ENCODE measurements at places on chromosomes 4 and X.

- no peak for DNase-seq
Observed at GRCh38 chr4:70930530-70931256, 28.5 kb downstream of the MOB1B start.

GRCh38 chrX:105098201-105098600 is 122.3 kb downstream of the TEX13A start:
- no peak for DNase-seq

DNA sequence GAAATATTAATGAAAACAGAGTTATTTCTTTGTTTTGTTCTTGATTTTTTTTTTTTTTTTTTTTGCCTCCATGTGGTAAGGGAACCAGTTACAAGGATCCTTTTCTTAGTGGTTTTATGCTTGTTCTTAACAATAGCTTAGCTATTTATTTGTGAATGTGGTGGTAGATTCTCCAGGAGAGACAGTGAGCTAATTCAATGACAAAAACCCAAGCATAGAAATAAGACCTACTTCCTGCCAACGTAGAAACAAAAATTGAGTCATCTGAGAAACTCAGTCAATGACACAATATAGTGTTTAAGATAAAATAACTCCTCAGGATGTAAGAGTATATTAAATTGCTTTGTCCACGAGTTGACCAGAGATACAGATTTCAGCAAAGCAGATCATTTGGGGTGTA is 863.8 kb upstream of the PABPC4L start:
- DNase-seq: no peak

DNA sequence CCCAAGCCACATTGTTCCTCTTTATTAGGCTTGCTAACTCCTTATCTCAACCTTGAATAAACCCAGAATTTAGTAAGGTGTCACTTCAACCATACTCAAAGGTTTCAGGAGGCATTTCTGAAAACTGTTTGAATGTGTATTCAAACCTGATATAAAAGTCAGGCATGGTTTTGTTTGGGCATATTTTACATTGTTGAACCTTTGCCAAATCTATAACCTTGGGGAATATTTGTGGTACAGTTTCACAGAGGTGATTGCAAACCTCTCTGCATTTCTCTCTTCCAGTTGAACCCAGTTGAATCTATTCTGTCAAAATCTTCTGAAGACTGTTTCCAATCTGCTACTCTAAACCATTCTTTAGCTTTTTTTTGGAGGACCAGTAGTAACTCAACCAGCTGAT is 409.0 kb downstream of the TECRL start:
- DNase-seq: no peak

DNA sequence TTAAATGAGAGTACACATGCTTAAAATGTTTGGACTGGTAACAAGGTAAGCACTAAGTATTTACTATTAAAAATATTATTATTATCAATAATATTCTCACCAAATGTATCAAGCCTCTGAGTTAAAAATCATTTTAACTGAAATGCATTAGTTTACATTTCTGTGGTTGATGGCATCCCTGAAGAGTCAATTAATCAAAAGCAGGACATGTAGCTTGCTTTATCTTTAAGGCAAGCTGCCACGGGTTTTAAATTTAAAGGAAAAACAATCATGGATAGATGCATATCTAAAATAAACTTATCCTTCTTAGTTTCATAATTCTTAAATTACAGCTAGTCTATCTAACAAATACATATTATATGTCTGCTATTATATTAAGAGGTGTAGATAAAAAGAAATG is 584.8 kb upstream of the INTU start:
- no peak for DNase-seq

DNA sequence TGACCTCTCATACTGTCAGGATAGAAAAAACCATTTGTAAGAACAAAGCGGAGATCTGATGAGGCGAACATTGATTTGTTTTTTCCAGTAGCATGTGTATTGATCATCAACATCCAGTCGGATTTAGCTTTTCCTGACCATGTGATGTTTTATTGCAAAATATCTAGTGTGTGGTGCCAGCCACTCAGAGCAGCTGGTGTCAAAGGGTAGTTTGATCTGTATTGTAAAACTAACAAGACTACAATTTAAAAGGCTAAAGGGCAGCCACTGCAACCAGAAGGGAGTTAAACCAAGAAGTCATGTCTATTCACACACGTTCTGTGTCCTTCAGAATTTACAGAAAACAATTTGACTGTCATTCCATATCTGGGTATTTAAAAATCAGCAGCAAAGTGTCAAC is 719.0 kb upstream of the FRG1 start:
- no peak for DNase-seq

- no peak for DNase-seq
Observed at GRCh38 chr4:53656421-53656981, 65.2 kb upstream of the LNX1 start.

- DNase-seq: no peak
Observed at GRCh38 chr4:157196046-157196445, 24.5 kb upstream of the GRIA2 start.

GRCh38 chr4:173539986-173540385 is 10.0 kb upstream of the HAND2 start:
- DNase-seq: no peak

DNA sequence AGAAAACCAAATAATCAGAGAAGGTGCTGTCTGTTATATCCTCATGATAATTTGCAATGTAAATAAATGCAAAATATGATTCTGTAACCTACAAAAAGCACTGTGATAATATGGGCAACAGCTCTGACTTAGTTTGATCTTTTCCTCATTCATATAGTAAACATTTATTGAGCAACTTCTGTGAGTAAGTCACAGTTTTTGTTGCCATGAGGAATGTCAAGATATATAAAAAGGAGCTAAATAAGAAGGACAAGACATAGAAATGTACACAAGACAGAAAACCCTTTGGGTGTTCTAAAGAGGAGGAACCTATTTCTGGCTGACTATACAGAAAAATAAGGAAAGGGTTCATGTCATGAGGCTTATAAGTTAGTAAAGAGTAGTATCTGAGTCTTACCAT is 44.3 kb downstream of the ARSJ start:
- no peak for DNase-seq

GRCh38 chrX:39470588-39471407 is 627.0 kb downstream of the BCOR start:
- DNase-seq: no peak

DNA sequence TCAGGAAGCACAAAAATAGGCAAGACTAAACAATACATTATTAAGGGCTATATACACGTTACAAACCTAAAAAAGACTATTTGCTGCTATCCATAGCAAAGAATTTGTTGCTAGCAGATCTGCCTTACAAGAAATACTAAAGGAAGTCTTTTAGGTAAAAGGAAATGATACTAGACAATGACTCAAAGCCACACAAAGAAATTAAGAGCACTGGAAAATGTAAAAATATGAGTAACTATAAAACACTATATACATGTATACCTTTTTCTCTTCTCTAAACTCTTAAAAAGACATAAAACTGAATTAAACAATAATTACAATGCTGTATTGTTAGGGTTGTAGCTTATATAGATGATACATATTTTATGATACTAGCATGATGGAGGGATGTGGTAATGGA is 25.7 kb downstream of the SLC9A7 start:
- no peak for DNase-seq

DNA sequence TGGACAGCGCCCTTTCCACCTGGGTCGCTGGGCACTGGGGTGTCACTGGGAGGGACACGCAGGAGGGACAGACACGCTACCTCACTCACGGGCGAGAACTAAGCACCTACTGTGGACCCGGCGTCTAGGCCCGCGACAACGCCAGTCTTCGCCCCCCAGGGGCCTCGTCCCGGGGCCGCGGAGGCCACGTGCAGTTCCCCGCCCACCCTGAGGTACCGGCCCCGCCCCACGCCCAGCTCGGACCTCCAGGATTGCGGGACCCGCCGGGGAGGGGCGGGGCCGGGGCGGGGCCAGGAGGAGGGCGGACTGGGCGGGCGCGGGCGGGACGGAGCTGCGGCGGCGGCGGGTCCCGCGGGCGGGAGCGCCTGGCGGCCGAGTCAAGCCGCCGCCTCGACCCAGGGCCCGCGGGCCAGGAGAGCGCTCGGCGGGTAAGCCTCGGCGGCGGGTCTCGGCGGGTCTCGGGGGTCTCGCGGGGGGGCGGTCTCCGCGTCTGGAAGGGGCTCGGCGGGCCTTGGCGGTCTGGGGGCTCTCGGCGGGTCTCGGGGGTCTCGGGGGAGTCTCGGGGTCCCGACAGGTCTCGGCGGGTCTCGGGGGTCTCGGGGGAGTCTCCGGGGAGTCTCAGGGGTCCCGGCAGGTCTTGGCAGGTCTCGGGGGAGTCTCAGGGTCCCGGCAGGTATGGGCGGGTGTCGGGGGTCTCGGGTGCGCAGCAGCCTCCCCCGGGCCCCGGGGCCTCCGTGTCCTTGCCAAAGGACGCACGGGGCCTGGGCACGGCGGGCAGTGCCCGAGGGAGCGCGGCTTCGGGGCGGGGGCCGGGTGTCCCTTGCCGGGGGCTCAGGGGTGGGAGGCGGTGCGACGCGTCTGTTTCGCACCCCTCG is at the start of gene SH3BP2:
Gene SH3BP2 (plus strand): TSS at position 375 of the 875 bp plus-strand sequence. CDS start 27,533 bp downstream, outside the sequence.
- DNase-seq: peak; percentile 51

DNA sequence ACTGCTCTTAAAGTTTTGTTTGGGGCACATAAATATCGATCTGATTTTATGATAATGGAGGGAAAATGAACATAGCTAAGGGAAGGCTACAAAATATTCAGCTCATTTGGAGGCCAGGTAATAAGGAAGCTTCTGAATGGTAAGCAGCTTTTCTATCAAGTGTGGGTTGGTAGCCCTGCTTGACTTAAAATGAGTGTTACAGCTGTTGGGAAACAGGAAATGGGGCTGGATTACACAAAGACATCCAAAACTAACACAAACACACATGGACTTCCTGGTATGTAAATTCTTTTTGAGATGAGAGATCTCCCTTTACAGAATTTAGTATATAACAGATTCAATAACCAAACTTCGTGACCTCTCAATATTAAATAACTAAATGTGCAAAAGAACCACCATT is 58.0 kb downstream of the FGF16 start:
- no peak for DNase-seq

DNA sequence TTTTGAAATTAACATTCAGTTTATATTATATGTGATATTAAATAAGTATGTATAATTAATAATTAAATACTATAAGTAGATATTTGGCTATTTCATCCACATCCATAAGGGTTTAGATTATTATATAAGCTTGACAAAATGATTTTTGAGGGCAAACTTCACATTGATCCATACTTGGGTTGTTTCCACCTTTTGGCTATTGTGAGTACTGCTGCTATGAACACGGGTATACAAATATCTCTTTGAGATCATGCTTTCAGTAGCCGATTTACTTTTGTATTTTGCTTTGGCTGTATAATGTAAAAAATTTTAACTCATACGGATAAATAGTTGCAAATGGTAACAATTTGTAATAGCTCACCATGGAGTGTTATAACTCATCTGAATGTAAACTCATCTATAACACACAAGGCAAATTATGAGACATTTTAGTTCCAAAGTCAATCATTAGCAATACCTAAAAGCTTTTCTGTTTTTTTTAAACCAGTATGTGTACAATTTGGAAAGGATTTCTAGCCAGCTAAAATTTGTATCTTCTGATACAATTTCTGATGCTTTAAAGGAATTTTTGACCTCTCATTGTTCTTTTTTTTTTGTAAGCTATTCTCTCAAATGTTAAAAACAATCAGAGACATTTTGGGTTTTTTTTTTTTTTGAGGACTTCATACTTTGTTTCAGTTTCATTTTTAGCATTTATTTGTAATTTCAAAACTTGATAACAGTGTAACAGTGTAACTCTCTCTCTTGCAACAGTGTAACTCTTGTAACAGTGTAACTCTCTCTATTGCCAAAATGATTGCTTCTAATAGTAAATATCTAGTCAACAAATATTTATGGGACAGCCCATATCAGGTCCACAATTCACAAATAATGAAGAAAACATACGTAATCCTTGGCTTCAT is 51.8 kb upstream of the ARX start:
- DNase-seq: no peak

DNA sequence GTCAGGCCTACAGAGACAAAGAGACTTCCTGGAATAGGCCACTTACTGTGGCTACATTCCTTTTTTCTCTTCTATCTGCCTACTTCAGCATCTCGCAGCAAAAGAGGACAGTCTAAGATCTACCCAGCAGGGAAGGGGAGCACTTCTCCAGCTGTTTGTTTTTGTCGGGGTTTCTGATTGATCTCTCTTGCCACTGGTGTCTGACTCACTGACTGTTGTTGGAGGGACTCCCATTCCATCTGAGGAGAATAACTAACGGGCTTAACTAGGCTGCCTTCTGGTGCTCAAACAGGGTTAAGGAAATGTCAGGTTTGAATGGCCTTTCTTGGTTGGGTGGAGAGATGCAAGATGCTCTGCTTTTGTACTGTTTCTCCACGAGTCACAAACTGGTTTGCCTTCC is 100.2 kb upstream of the TMEM164 start:
- DNase-seq: no peak

- no peak for DNase-seq
Observed at GRCh38 chr4:180160195-180160983, 2082.8 kb upstream of the TENM3 start.

DNA sequence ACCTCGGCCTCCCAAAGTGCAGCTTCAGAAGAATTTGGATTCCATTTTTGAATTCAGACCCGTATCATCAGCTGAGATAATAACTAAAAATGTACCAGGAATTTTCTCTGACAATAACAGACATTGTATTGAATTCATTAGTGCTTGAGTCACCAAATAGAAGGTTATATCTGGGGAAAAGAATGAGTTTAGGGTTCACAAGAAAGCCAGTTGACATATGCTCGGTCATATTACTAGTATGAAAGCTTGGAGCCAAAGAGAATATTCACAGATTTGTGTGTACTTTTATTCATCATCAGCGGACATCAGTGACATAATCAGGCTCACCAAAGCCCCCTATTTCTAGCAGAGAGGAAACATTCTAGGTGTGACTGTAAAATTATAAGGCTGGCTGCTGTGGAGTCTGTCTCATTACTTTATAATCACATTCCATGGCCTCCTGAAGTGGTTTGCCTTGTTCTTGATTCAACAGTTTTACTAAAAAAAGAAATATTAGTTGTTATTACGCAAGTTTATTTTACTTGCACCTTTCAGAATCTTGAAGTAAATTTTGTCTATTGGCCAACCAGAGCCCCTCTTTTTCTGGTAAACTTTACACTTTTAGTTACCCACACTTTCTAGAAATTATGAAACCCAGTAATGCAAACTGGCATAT is 14.6 kb upstream of the DCTD start:
- DNase-seq: no peak

DNA sequence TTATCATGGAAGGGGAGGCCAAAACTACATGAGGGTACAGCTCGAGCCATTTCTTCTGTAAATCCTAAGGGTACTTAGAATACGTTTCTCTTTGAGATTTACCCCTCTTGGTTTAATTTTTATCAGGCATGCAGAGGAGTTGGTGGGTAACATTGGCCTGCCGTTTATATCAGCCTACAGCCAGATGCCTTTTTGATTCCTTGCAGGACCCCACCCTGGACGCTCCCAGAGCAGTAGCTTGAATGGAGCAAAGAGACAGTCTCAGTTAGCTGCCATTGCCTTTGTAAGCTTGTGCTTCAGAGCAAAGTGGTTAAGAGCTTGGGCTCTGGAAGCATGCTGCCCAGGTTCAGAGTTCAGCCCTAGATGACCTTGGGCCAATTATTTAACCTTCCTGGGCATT is 9.0 kb downstream of the DOCK11 start:
- DNase-seq: no peak
